Gastroesophageal sphincter (tissue), 4 donors: ENCODE measurements at places on chromosomes 1 and 21.
A peak's percentile ranks its signal among the peaks of the same experiment; 100 is the strongest.

- ATAC-seq, result no peak
Measured at GRCh38 chr1:15709226-15709625, 25.1 kb downstream of the PLEKHM2 start.

DNA sequence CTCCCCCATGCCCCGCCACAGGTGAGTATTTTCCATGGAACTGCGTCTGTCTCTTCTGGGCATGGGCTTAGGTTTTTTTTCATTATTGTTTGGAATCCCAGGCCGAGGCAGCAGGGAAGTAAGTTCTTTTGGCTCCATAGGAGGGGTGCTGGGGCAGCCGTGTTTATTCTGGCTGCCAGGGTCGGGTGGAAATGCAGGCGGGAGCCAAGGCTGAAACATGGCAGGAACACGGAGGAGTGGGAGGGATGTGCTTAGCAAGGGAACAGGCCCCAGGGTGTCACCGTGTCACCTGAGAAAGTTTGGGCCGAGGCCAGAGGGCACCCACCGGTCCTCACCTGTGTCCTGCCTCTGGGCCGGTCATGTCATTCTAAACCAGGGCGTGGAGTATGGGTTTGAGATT is 4.5 kb upstream of the DHRS3 start:
- ATAC-seq, result no peak

- no peak for ATAC-seq
Measured at GRCh38 chr1:154861607-154862094, 8.4 kb downstream of the KCNN3 start.

- ATAC-seq, result no peak
Measured at GRCh38 chr1:65050735-65051134, 84.4 kb upstream of the JAK1 start.

DNA sequence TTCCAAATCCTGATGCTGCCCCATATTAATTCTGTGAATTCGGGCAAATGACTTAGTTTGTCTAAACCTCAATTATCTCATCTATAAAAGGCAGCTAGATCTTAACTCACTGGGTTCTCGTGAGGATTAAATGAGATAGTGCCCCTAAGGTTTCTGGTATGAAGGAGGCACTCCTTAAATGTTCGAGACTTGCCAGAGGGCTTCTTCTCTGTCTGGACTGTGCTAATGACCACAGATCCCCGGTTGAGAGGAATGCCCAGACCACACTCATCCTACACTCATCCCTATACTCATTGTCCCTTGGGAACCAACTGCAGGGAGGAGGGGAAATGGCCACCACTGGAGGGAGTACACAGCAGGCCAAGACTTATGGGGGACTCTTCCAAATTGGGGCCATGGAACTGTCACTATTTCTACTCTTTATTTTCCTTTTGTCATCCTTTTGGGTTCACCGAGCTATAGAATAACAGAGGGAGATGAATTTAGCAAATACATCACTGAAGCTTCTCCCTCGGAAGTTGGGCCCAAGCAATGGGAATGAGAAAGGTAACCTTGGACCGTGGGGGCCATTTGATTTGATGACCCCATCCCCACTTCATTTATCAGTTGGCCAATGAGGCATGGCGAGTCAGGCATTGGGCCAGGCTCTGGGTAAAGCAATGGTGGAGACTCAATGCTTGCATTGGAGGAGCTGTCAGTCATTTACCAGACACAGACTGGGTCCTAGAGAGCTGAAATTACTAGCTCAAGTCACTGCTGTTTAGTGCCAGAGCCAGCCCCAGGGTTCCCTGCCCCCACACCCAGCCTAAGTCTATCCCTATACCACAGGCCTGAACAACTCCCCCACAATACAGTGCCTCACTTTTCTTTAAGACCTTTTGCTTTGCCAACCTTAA is 5.1 kb downstream of the ATF3 start:
- ATAC-seq, result no peak

DNA sequence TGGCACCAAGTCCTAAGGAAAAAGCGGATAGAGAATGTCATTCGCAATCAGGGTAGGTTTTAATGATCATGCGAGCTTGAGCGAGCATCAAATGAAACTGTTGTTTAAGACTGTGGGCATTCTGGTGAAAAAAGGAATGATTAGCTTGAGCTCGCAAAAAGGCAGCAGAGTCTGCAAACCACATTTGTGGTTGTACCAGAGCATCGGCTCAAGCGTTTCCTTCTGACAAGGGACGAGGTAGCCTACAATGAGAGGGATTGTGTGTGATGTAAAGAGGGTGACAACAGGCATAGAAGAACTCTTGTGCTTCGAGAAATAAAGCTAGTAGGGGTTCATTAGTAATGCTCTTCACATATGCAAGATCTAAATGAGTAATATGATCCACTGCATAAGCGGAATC is 11.1 kb upstream of the CD48 start:
- ATAC-seq, result no peak

- ATAC-seq, result no peak
Measured at GRCh38 chr21:41147096-41147978, 20.6 kb upstream of the BACE2 start.

DNA sequence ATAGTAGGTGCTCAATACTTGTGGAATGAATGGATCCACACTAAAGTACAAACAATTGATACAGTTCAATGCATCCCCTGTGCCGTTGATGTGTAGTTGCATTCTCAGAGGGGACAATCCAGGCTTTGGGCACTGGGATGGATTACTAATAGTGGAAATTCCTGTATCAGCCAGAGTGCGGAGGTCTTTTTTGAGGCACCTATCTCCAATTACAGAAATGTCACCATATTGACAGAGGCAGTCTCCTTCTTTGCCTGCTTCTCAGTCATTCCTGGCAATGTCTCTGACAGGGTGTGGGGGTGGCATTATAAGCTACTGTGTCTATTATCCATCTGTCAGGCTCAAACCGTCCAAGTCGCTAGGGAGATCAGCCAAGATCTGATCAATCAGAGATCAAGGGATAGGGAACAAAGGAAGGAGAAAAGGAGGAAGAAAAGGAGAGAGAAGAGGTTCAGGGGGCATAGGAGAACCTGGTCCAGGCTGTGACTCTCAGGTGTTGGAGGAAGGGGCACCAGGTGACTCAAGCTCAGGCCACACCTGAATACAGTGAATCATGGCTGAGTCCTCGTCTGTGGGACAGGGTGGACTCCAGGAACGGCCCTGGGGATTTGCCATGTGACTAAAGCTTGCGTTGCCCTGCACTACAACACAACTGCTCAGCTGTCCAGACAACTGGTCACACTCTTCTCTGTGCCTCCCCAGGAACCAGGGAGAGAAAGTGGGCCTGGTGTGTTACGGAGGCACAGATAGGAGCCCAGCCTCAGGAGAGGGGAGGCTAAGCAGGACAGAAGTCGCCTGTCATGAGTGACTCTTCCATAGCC is 3.4 kb upstream of the LAMB3 start:
- ATAC-seq, result no peak

GRCh38 chr1:56390232-56390867 is 189.0 kb downstream of the PLPP3 start:
- ATAC-seq, result no peak

- peak; percentile 45 for ATAC-seq
Measured at GRCh38 chr21:45167796-45168222, 93.4 kb downstream of the ADARB1 start.

- ATAC-seq, result peak; percentile 74
Measured at GRCh38 chr1:111733183-111733991, 5.8 kb downstream of the INKA2 start.

DNA sequence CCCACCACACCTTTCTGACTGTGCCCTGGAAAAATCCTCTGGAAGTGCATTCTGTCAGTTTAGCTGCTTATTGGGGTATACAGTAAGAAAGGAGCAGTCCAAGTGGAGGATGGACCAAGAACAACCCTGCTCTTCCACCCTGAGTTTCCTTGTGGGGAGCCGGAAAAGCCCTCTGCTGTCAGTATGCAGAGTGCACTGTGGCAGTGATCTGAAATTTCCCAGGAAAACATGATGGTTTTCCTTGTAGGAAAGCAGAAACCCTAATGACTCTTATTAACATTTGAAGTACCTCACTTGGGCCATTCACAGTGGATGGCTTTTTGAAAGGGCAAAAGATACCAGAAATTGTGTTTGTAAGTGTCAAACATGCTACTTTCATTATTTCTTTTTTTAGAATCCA is 20.5 kb downstream of the ELAVL4 start:
- ATAC-seq, result no peak

DNA sequence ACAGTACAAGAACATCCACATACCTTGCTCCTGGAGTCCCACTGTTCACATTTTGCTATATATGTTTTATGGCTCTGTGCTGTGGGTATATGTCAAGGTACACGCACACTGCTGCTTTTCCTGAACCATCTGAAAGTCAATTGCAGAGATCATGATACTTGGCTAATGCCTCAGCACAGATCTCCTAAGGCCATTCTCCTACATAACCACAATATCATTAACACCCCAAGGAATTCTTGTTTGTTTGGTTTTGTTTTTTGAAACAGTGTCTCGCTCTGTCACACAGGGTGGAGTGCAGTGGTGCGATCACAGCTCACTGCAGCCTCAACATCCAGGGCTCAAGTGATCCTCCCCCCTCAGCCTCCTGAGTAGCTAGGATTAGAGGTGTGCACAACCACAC is 16.0 kb downstream of the CTNNBIP1 start:
- no peak for ATAC-seq

DNA sequence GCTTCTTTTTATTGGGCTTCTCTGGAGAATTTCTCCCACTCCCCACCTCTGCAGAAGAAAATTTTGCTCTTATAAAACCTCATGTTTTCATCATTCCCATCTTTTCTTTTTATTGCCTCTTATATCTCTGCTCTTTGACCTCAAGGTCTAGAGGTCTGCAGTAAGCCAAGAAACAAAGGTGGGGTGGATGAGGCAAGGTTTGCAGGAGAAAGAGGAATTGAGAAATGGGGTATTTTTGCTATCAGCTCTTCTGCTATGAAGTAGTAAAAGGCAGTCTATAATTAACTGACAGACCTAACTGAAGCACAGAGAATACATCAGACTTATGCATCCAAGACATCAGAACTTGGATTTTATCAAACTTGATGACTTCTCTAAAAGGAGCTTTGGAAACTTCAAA is 22.9 kb downstream of the SYT11 start:
- ATAC-seq, result no peak
